ENCODE measurements at places on chromosomes 16 and 17.

GRCh38 chr17:65598746-65599145 is 37.3 kb upstream of the AXIN2 start:
- no peak for DNase-seq

- DNase-seq: no peak
Observed at GRCh38 chr17:67388986-67389385, 11.9 kb downstream of the PITPNC1 start.

DNA sequence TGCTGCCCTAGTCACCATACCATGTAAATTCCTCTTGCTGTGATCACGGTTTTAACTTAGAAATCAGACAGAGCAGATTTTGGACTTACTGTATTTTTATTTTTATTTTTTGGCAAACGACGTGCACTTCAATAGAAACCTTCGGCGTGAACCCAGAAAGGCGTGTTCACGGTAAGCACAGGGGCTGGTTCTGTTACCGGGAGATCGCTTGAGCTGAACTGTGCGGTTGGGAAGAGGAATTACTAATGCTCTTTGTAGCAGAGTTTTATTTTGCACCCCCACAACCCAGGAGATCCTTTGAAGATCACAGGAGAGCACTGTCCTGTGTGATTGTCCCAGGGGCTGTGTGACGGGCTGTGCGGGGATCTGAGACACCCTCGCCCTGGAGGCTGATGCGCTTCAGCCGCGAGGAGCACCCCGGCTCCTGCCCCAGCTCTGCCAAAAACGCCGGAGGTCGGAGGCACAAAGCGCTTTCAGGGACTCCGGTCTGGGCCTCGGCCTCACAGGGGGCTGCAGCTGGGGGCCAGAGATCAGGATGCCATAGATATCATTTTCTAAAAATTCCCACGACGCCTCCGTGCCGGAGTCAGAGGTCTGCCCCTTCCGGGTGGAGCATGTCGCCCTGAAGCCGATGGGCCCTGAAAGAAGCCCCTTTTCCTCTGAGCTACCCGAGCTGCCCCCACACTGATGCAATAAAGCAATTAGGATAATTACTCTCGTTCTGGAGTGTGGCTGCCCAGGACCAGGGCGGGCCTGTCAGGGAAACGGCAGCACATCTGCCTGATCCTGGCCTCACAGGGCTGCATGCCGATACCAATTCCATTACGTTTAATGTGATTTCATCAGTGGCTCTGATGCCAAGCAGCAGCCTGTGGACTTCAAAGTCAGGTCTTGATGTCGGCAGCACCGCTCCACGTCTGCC is 71.8 kb downstream of the LMF1 start:
- DNase-seq: no peak

DNA sequence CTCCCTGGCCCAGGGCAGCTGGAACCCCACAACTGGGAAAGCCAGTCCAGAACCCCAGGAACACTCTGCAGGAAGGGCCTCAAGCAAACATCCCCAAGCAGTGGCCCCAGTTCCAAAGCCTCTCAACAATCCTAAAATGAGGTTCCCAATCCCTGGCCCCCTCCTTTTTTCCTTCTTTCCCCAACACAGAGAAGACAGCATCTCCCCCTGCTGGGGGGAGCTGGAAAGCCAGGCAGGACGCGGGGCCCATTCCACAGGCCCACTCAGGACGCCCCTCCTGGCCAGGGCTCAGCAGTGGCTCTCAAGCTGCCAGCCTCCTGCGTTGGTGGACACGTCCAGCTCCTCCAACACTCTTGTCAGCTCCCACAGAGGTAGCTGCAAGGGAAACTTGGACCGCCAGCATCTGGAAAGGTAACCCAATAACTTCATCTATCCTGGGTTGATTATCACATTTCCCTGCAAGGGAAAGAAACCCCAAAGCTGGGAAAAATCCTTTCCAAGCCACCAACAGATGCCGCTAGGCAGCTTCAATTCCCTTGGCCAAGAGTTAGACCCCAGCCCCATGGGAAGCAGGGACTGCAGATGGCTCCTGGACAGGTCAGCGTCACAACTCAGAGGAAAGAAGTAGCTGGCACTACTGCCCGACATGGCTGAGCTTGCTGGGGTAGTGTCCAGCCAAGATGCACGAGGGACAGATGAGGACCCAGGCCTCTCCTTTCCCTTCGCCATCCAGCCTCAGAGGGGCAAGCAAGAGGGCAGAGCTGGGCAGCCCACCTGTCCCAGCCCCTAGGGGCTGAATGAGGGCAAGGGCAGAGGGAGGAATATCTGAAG is 7.6 kb downstream of the HDAC5 start:
- no peak for DNase-seq

DNA sequence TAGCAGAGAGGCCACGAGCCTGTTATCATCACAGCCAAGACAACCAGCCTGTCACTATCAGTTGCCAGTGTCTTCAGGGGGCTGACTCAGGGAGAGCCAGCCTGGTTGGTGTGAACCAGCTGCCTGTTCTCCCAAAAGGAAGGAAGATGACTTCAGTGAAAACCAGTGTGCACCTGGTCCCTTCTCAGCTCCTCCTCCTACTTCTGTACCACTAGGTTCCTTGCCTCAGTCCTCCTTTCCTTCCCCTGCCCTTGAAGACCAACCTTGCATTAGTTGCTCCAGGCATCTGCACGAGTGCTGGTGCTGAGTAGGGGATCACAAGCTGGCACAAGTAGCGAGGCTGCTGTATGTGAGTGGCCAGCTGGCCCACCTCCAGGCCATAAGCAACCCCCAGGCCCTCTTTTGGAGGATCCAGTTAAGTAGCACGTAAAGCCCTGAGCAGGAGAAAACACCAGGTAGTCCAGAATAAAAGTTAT is 8.5 kb downstream of the TUBG1 start:
- DNase-seq: no peak

DNA sequence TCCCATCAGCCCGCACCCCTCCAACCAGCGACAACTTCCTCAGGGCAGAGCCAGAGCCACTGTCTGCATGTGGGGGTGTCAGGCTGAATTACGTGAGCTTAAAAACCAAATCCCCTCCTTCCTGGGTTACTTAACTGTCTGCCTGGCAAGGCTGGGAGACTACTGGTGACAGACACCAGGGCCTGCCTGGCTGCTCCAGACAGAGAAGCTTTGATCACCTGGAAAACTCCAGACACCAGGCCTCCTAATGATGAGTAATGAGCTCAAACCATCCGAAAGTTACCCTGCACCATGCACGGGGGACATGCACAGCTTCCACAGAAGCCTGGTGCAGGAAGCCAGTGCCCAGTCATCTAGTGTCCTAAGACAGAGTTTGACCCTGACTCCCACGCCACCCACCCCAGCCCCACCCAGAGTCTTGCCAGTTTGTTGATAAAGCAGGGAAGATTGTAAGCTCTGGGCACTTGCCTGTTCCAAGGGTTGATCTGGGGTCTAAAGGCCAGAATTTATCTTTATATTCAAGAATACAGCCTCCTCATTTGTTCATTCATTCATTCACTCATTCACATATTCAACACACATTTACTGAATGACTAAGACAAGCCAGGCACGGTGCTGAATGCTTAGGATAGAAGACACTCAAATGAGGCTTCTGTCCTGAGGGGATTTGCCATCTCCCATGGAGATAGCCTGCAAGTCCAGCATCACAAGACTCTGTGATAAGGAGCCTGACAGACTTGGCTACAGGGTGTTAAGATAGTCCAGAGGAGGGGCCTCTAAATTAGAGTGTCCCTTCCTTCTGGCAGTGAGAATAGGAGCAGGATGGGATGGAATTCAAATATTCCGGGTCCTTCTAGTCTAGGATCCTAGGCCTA is 7.2 kb upstream of the CCDC182 start:
- DNase-seq: no peak

DNA sequence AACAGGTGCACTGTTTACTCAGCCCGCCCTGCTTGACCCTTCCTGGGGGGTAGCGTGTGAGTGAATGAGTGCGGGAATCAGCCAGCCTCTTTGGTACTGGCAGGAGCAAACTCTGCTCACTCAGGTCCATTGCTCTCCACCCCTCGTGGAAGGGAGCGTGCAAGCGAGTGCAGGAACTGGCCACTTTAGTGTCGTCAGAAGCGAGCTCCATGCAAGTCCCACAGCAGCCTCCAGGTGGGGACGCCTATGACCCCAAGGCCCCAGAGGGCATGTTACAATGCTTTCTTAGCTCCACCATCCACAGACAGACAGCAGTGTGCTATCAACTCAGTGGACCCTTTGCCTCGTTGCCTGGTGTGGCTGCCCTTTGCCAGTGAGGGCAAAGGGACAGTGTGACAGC is 1025.1 kb upstream of the CDH8 start:
- DNase-seq: no peak

DNA sequence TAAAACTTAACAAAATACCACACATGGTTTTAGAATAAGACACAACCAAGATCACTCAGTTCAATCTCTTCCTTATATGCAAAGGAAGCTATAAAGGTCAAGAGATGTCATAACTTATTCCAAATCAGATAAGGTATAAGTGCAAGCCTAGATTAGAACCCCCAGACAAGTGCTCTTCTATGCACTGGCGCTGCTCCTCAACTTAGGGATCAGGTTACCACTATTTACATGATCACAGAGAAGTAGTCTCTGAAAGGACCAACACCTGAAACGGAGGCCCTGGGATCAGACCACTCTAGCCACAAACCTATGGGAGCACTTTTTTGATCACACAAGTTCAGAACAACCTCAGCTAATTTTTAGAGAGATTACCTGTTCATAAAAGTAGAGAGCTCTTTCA is 16.6 kb downstream of the COPS3 start:
- no peak for DNase-seq

DNA sequence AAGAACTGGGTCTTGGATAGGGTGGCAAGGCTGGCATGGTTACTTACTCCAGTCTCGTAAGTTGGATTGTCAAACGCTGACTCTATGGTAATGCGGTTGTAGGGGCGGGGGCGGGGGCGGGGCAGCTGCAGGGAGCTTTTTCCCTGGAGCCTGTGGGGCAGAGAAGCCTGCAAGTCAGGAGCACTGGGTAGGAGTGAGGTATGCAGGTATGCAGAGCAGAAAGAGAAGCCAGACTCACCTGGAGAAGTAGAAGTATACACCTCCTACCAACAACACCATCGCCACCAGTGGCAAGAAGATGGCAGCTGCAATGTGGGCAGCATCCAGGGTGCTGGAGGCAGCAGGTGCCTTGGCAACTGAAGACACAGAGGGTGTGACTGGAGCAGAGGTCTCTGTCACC is 4.8 kb upstream of the PHF12 start:
- no peak for DNase-seq

DNA sequence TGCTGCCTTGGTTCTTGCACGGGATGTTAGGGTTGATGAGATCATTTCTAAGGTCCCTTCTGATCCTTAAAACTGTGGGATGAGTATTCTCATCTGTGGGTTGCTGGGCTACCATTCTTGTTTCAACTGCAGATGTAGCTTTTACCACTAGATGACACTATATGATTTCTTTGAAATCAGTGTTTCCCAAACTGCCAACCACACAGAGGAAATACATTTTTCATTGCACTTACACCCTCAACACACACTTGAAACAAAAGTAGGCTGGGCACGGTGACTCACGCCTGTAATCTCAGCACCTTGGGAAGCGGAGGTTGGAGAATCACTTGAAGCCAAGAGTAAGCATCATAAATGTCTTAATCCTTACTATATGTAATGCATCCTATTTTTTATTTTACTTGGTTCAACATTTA is 15.3 kb downstream of the LCMT1 start:
- DNase-seq: no peak
